ENCODE measurements at places on chromosomes 4 and X.
A peak's percentile ranks its signal among the peaks of the same experiment; 100 is the strongest.

DNA sequence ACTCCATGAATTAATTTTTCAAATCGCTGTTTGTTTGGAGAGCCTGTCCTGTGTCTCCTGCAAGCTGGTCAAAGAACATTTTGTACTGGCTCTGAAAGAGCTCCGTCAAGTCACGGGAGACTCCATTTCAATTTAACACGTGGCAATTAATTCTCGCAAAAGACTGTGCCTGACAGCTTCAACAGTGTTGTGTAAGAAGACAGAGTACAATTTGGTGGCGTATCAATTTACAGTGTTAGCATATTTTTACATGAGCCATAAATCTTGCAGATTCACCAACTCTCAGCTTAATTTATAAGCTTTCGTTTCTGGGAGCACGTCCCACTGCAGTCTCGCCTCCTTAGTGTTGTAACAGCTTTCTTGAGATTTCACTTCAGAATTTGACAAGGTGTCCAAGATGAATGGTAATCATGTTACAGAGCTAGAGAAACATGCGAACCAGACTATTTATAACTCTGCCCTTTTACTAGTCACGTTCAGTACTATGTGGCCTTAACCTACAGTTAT, 70.8 kb downstream of the RWDD4 start:
- DNase-seq, result peak; percentile 47

- no peak for DNase-seq
These were observed 124.6 kb upstream of the NAP1L5 start for GRCh38 chr4:88822034-88822789.

DNA sequence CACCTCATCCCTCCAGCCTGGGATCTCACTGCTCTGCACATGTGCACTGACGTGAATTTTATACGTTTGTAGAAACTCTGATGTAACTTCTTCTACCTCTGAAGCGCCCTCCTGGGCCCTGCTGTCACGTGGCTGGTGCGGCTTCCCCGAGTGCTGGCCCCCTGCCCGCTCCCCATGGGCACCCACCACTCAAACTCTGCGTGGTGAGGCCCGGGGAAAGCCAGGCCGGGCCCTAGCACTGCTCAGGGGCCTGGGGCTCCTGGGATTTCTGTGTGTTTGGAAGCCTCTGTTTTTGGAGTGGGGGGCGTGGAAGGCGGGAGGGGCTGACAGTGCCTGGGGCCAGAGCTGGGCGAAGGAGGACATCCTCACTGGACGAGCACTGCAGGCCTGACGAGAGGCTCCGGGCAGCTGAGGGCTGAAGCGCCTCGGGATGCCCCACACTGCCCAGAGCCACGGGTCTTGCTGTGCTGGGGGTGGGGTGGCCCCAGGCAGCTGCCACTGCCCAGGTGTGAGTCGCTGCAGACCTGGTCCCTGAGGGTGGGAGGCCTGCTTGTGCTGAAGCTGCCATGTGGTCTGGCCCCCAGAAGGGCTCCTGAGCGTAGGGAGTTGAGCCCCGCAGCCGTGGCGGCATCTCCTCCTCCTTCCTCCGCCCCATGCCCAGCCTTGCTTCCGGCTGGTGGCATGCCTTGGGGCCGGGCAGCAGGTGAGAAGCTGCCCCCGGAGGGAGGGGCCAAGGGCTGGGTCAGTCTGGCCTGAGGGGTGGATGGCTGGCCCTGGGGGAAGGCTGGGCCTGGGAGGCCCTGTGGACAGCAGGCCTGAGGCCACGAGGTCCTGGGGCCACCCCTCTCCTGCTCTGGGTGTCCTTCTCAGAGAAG, 7.7 kb downstream of the NAT8L start:
- no peak for DNase-seq

DNA sequence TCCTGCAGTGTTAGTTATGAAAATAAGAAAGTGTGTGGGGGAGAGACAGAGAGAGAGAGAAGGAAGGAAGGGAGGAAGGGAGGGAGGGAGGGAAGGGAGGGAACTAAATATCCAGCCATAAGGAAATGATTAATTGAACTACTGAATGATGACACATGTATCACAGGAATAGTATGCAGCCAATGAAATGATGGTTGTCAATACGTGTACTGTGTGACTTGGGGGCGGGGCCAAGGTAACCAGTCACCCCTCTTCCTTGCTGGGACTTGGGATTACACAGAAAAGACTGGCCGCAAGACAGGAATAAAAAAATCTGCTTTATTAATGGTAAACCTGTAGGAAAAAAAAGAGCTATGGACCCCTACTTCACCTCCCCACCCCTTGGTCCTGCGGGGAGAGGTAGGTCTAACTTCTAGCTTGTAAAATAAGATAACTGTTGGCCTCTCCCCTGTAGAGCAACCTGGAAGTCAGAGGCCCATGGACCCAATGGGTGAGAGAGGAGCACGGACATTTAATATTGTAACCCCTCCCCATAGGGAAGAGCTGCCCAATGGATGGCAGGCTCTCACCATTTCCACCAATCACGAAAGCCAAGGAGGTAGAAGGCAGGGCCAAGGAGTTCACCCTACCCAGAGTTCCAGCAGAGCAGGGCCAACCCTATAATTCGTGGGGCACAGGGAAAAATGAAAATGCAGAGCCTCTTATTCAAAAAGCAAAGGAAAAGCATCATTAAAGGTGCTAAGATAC, 7.4 kb downstream of the PPP2R2C start:
- DNase-seq, result no peak

DNA sequence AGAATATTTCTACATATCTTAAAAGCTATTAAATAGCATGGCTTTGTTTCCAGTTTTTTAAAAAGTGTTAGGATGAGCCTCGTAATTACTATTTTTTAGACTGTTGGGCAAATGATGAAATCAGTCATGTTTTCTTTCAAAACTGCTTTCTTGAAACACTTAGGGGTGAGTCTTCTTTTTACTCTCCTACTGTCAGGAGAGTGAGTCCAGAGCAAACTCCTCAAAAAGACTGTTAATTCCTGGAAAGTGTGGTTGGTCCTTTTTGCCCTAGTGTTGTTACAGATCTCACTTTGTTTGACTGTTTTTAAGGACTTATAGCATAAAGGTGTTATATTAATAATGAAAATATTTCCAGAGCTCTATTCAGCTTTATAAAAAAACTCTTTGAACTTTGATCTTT, 6.3 kb downstream of the GSTCD start:
- no peak for DNase-seq

DNA sequence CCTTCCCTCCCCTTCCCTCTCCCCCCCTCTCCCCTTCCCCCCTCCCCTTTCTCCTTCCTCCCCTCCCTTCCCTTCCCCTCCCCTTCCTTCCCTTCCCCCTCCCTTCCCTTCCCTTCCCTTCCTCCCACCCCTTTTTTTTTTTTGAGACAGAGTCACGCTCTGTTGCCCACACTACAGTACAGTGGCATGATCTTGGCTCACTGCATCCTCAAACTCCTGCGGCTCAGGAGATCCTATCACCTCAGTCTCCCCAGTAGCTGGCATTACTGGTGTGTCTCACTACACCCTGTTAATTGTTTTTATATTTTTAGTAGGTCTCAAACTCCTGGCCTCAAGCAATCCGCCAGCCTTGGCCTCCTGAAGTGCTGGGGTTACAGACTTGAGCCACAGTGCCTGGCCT, 66.6 kb downstream of the TBC1D9 start:
- no peak for DNase-seq

- DNase-seq, result no peak
These were observed 16.0 kb upstream of the HPGD start for GRCh38 chr4:174538123-174538875.

GRCh38 chr4:26144526-26145155, 176.2 kb upstream of the RBPJ start:
- peak; percentile 51 for DNase-seq

DNA sequence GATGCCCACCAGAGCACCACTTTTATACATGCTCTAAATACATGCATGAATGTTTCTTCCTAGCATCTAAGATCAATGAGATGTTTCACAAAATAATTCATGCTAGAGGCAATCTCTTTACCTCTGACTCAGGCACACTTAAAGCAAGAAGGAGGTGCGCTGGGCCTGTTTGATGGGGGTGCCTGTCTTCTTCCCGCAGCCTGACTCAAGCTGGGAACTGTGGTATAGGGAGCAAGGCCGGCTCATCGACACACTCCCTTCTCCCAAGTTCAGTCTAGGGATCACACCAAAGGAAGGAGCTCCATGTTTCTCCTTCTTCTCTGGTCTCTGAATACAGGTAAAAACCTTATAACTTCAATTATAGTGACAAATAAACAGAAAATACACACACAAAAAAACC, 333.8 kb upstream of the MAD2L1 start:
- no peak for DNase-seq

GRCh38 chrX:110791071-110791470, 4.5 kb downstream of the CHRDL1 start:
- no peak for DNase-seq

DNA sequence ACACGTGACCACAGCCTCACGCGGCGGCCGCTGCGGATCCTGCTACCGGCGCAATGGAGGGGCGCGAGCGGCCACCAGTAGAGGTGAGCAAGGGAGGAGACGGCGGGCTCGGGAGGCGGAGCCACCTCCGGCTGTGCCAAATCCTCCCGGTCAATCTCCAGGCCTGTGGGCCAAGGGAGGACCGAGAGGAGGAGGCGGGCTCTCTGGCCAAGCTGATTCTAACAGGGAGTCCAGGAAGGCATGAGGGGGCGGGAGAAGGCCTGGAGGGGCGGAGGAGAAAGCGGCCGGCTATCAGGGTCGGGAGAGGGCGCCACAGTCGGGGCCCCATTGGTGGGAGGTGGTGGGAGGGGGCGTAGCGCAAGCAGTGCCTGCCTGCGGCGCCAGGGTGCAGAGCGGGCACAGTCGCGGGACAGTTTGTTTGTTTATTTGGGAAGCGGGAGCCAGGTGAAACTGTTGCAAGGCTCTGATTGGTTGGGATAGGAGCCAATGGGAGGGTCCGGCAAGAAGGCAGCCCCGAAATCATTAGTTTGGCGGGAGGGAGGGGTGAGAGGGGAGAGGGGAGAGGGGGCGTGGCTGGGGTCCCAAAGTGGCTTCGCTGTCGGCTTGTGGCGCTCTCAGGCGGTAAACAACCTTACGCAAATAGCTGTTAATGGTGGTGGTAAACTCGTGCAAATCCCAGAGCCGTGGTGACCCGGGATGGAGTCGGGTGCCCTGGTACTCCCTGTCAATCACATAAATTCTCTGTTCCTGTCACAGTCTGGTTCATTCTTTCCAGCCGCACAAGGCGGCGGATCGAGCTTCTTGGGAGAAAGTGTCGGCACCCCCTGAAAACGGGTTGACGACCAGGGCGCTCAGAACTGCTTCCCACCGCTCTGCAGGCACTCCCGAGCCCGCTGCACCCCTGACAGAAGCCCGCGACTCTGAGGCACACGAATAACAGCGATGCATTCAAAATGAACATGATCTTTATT, at the start of gene IRS4:
IRS4 (minus strand) TSS at position 55 of the 971 bp plus-strand sequence.
- peak; percentile 36 for DNase-seq

GRCh38 chr4:26692014-26692726, 108.3 kb downstream of the TBC1D19 start:
- peak; percentile 56 for DNase-seq

DNA sequence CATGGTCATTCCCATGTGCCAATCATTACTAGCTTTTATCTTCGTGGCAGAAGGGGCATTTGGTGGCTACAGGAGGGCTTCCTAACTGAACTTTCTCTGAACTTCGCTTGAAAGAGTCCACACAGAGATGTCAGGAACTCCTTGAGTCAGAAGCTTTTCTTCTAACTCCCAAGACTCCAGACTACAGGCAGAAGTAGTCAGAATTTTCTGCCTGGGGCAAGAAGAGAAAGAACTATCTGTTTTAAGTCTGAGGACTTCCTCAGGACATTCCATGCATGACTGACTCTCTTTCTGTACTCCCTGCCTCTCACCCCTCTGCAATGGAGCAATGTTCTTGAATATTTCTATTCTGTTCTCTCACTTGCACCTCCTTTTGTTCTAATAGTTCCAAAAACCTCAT, 170.5 kb upstream of the TBC1D9 start:
- peak; percentile 70 for DNase-seq

DNA sequence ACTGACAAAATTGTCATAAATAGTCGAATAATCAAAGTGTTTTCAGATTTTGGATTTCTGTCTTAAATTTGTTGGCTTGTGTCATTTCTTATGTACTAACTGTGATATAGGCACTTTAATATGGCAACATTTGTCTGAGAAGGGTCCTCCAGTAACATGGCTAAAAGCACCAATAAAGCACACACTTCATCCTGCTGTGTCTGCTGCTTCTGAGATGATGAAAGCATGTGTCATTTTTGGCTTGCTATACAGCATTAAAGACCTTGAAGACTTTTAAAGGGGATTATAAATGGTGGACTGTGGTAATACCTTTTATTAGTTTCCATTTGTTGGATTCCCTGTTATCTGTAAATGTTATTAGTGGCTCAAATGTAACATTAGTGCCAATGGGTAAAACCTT, 551.8 kb upstream of the GRID2 start:
- no peak for DNase-seq

GRCh38 chrX:118360429-118361125, 14.7 kb downstream of the WDR44 start:
- peak; percentile 56 for DNase-seq

DNA sequence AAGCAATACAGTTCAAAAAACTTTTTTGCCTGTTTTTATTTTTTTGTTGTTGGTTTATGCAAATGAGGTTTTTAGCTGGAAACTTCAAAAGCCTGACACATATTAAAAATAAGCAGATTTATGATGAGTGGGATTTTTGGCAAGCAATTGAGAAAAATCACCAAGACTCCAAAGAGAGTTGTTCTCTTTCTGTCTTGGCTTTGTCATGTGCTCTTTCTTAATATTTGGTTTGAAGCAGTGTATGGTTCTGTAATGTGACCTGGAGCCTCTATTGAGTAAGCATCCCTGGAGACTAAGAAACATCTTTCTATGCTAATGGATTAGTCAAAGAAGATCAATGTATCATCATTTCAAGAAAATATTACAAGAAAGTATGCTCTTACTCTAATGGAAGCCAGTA, 11.7 kb downstream of the TRIM2 start:
- DNase-seq, result peak; percentile 41

GRCh38 chrX:150143721-150144440, 205.6 kb upstream of the EOLA2 start:
- DNase-seq, result no peak

DNA sequence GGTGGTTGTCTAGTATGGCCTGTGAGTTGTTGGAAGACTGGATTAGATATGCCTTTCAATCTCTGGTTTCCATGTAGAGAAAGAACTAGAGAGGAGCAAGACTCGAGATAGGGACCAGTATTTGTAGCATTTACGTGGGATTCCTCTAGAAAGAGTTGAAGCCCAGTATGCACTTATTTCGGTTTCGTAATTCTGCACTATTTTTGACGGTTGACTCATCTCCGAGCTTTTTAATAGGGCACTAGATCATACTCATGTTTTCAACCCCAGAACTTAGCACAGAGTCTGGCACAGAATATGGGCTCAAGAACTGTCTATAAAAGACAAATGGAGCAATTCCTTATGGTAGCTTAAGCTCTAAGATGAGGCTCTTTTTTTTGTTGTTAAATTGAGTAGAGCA, 15.7 kb downstream of the HELT start:
- no peak for DNase-seq

DNA sequence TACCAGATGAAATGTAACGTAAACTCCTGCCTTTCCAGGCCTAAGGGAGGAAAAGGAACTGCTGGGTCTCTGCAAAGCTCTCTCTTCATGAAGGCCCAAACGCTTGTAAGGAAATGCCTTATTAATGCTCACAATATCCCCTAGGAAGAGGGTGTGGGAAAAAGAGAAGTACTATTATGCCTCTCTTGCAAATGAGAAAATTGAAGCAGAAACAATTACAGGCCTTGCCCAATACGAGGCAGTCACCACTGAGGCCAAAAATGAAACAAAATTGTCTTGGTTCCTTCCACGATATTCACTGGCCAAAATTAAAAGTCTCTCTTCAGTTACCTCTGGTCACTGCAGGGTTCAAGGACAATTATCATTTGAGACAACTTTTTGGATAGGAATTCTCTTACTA, 3.2 kb downstream of the SCARB2 start:
- peak; percentile 44 for DNase-seq

GRCh38 chr4:72275381-72275780, 243.6 kb downstream of the NPFFR2 start:
- DNase-seq, result peak; percentile 37
